ENCODE measurements at places on chromosomes 12 and 14.

DNA sequence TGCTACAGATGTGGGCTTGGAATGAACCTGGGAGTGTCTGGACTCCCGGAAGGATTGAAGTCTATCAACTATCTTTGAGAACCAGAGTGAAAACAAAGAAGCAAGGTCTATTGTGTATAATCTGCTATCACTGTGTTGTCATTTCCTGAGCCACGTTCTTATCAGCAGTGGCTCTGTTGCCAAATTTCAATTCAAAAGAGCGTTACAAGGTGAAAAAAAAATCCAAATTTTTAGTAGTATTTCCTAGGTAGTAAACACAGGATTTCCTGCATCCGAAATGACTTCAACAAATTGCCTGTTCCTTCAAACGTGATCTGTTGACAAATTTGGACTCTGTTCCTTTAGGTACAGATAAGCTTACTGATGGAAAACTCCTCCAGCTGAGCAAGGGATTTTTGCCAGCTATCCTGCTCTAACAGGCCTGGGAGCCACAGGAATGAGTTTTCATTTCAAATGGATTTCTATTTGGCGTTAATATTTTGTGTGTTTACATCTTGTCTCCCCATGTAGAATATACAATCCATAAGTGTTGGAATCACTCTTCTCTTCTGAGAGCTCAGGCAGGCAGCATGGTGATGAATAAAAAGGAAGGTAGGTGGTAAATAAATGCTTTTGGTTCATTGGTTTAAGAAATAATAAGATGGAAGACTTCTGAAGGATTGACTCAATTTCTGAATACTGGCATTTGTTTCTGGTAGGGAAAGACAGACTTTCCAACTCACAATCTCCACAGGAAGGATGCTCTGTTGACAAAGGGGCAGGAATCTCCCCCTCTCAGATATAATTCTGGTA is 58.5 kb downstream of the GPR135 start:
- no peak for DNase-seq

- DNase-seq, result no peak
Measured at GRCh38 chr14:88364710-88365413, 20.6 kb upstream of the SPATA7 start.

DNA sequence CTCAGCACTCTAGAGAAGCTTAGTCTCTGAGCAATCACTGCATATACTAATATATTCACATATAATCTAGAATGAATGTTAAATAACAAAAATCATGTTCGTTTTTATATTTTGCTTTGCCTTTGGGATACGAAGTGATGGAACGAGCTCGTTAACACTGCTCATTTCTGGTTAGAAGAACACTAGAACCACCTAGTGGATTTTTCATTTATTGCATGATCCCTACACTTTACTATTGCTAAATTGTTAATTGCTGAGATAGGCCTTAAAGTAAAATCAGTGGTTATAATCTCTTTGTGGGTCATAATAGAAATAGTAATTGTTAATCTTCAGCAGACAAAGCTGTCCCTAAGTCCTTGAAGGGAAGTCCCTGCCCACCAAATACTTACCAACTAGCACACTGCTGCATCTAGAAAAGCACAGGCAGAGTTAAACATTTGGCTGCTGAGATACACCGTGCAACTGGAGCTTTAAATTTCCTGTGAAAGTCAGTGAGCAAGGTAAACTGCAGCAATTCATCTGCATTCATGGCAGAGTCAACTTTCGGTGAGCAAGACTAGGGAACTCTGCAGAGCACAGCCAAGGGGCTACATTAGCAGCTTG is 353.7 kb downstream of the APAF1 start:
- no peak for DNase-seq

GRCh38 chr12:64900540-64900939 is 76.1 kb downstream of the TBC1D30 start:
- no peak for DNase-seq

- no peak for DNase-seq
Measured at GRCh38 chr12:4036671-4037271, 163.6 kb upstream of the PARP11 start.

DNA sequence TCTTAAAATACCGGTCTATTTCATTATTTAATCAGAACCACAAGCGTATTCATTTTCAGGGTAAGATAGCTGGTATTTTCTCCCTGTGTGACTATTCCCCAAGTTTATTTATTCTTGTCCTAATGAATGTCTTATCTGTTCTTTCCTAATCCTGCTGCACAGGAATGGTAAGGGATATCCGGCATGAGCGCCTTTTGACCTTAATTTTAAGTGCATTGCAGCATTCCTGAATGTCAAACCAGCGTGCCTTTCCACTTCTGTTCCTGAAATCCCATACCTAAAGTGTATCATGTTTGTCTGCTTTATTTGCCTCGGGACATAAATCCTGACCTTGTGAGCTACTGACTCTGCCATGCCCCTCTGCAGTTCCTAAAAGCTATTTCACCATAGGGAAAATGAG is 1713.2 kb upstream of the FLRT2 start:
- no peak for DNase-seq

DNA sequence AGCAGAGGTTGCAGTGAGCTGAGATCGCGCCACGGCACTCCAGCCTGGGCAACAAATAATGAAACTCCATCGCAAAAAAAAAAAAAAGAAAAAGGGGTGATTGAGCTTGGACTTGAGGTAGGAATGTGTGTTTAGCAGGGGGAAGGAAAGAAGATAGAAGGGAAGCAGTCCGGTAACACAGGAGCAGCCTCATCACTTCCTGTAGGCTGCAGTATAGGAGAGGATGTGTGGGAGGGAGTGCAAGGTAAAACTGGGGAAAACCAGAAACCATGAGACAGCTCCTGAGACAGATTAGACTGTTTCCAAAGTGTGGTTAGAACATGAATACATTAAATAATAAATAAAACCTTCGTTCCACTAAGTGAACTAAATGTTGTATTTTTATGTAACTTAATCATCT is 49.2 kb downstream of the FGD4 start:
- no peak for DNase-seq

GRCh38 chr12:109732321-109733305 is 19.0 kb downstream of the FAM222A start:
- no peak for DNase-seq

DNA sequence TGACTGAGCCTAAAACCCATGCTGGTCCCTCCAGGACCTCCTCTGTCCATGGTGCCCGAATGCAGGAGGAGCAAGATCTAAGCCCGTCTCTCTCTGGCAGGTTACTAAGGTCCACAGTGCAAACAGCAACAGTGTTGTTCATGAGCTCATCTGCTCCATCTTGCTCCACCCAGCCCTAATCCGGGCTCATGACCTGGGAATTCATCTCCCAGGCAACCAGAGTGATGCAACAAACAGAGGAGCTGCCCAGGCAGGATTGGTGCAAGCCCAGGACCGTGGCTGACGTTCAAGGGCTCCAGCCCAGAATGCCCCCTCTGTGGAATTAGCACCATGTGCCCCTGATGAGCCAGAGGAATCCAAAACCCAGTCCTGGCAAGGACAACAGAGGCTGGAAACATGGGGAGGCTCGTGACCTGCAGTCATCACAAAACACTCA is 29.9 kb downstream of the HSPB8 start:
- no peak for DNase-seq

DNA sequence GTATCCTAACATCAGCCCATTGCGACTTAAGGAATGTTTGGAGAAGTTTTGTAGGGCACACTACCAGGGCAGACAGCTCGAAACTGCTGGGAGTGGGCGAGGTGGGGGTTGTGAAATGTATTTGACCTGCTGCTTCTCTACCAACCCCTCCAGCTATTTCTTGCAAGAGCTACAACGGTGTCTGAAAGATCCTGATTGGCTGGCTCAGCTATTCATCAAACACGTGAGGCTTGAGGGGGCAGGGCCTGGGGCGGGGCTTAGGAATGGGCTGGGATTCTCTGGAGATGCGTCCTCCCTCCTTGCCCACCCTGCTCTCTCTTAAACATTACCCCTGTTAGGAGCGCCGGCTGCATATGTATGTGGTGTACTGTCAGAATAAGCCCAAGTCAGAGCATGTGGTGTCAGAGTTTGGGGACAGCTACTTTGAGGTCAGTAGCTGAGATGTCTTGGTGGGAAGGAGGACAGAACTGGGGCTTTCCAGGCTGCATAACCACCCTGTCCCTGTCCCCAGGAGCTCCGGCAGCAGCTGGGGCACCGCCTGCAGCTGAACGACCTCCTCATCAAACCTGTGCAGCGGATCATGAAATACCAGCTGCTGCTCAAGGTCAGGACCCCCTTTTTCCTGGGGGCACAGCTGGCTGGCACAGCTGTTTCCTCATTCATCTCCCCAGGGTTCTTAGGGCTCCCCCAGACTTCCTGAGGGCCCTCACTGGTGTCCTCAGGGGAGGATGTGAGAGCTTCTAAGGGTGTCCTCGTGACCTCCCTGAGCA is 3.1 kb downstream of the ARHGEF25 start:
- no peak for DNase-seq

GRCh38 chr14:24847568-24848095 is 202.3 kb downstream of the STXBP6 start:
- no peak for DNase-seq

DNA sequence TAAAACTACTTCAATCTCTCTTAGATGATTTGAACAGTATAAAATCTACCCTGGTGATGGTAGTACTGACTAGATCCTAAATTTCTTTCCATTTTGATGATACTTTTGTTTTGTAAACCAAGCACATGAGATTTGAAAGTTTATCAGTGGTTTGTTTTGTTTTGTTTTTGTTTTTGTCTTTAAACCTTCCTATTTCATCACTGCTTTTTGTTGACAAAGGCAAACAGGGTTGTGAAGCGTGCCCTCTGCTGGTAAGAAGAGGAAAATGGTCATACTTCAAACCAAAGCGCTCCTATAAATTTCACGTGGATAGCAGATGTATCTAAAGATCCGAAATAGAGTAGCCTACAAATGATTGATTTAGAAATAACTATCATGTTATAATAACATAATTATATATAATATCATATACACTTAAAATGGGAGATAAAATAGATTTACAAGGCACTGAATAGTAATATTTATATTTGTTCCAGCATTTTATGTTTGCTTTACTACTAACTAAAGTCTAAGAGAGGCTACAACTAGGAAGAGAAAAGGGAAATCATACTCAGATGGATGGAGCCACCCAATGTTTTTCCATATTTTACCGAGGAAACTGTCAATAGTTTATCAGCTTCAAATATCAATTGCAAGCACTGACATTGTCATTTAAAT is 254.0 kb upstream of the USP15 start:
- peak; percentile 3 for DNase-seq

DNA sequence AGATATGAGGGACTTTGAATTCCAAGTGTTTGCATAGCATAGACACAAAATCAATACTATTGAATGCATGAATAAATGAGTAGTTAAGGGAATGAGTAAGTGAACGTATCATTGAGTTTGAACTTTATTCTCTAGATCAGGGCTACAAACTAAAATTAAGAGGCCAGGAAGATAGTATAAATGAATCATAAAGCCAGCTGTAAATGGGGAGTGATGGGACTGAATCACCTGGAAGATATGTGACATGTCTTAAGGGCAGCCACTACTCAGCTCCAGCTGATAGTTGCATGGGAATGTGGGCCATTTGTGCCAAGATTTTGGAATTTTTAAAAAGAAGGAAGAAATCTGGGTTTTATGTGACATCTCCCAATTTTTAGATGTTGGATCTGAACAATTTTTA is 229.9 kb downstream of the AKAP6 start:
- no peak for DNase-seq

DNA sequence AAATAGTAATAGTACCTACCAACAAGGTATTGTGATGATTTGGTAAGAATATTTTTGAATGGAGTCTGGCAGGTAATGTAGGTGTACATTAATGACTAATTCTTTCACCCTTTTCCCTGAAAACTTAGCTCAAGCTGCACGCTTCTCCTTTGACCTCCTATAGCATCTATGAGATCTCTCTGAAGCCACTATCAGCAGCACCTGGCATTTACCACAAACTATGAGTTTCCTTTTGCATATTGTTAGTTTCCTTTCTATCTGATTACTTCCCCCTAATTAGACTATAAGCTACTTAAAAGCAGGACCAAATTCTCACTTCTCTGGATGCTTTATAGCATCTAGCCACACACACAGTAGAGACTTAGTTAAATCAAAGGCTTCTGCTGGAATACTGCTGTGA is 48.1 kb downstream of the SLC8A3 start:
- no peak for DNase-seq

DNA sequence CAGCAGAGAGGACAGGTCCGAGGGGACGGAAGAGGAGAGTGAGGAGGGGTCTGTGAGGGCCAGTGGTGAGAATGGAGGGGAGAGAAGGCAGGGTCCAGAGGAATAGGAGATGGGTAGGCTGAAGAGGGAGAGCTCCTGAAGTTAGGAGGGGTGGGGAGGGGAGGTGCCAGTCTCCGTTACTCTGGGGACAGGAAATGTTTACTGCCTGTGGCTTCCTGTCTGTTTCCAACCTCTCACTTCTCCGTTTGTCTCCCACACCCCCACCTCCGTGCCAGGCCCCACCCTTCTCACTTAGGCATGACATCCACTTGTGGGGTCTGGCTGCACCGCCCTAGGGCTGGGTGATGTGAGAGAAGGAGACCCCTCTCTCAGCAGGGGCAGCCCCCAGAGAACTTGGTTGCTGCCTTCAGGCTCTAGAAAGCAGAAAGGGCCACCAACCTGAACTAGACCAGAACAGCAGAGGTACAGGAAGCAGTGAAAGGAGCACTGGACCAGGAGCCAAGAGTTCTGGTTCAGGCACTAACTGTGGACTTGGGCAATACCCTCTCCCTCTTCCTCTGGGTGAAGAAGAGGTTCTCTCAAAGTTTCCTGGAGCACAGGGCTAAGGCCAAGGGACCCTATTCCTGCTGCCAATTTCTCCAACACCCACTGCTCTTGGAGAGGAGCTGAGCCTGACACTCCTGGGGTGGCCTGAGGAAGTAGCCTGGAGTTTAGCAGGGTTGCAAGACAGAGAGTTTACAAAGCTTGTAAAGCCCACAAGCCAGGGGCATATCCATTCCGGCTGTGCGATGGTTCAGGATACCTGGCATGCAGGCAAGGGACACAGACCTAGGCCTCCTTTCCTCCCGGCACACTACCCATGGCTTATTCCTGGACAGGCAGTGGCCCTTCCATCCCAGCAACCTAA is 5.5 kb downstream of the ITGA5 start:
- DNase-seq, result peak; percentile 50

DNA sequence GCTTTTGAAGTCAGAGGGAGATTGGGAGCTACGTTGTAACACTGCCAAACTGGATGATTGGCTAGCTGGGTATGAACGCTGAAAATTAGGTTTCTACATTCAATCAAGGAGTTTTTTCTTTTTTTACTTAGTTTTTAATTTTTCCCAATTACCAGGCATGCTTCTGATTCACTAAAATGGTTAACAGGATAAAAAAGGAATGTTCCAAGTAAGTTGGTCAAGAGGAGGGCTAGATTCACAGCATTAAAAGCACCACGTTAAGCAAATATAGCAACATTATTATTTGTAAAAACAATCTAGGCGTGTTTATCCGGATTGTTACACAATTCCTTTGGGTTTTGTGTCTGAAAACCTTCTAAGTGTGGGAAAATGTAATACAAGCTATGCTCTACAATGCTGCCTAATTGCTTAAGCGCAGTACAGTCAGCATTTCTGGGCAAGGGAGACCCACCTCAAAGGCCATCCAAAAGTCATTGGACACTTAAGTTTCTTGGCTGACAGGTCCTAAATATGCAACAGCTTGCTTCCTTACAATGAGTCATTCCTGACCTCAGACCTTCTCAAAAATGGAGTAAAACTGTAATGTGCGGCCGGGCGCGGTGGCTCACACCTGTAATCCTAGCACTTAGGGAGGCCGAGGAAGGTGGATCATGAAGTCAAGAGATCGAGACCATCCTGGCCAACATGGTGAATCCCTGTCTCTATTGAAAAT is 1.2 kb downstream of the RPLP0 start:
- peak; percentile 30 for DNase-seq

GRCh38 chr12:52896190-52897100 is 8.4 kb downstream of the KRT8 start:
- DNase-seq, result no peak
